ENCODE measurements at places on chromosomes 7 and 10.

DNA sequence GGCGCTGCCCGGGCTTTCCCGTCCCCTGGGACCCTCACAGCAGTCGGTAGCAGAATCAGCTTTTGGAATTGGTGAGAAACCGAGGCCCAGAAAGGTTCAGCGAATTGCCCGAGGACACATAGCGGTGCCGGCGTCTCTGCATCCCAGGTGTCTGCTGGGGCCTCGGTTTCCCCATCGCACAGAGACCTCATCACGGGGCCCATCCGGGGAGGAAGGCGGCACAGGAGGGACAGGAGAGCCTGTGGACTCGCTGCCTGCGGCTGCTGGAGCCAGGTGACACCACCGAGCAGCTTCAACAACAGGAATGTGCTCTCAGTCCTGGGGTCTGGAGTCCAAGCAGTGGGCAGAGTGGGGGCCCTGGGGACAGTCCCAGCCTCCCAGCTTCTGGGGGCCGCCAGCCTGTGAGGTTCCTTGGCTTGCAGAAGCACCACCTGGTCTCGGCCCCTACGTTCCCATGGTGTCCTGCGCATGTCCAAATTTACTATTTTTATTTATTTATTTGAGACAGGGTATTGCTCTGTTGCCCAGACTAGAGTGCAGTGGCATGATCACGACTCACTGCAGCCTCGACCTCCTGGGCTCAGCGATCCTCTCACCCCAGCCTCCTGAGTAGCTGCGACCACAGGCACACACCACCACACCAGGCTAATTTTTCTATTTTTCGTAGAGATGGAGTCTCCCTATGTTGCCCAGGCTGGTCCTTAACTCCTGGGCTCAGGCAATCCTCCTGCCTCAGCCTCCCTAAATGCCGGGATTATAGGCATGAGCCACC lies 539 bp upstream of the COX19 start:
- no peak for DNase-seq

GRCh38 chr7:70775570-70776156 lies 356.3 kb upstream of the GALNT17 start:
- no peak for DNase-seq

DNA sequence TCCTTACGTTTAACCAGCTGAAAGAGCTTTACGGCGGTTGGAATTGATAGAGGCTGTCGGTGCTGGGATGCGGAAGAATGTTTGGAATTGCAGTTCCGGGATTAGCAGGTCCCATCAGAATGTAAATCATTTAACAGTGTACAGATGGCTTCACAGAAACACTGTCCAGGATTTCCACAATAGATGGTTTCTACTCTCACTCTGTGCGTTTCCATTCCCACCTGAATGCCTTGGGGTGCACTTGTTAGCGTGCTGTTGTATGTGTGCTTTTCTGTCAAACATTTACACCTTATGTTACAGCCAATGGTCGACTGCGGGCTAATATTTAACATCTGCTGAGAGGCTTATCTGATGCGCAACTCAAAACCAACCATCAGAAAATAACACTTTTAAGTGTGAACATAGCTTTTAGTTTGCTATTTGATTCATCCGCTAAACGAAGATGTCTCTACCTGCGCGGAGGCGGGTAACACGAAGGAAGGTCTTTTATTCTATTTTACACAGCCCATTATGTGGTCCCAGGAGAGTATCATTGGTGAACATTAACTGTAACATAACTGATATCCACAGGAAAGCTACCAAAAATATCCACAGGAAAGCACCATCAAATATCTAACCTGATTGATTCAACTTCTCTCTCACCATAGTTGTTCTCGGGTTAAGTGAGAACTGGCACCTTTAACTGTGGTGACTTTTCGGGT lies 179.0 kb downstream of the PRPF18 start:
- no peak for DNase-seq

DNA sequence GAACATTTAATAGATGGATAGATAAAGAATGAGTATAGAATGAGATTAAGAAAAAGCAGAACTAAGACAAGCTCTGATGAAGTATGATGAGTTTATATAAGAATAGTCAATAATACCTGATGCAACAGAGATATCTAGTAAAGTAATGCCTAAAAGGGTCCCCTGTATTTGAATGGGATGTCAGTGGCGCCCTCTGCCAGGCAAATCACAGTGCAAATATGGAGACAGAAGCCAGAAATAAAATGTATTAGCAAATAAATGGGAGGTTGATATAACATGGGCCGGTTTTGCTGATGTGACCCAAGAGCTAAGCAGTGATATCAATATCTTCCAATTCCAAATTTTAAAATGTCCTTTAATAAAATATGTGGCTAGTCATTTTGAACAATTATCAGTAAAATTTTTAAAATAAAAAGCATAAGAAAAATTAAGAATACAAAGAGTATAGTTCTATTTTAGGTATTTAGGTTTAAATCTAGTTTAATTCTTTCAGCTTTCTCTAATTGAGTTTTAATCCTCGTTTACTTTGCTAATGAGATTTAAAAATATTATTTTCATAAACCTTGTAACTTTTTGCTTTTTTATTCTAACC lies 62.6 kb downstream of the ADK start:
- peak; percentile 22 for DNase-seq

- DNase-seq: no peak
These were observed 18.2 kb upstream of the C10orf53 start for GRCh38 chr10:49661140-49661856.

DNA sequence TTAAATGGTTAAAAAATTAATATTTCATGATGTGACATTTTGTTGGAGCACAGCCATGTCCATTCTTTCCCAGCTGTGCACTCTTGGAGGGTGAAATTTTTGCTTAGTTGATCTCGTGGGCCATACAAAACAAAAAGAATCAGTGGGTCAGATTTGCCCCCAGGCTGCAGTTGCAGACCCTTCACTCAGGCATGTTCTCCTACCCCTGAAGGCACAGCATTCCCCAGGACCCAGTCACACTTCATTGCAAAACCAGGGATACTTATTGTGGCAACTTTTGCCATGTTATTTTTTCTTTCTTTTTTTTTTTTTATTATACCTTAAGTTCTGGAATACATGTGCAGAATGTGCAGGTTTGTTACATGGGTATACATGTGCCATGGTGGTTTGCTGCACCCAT lies 6.0 kb downstream of the TAS2R40 start:
- no peak for DNase-seq

DNA sequence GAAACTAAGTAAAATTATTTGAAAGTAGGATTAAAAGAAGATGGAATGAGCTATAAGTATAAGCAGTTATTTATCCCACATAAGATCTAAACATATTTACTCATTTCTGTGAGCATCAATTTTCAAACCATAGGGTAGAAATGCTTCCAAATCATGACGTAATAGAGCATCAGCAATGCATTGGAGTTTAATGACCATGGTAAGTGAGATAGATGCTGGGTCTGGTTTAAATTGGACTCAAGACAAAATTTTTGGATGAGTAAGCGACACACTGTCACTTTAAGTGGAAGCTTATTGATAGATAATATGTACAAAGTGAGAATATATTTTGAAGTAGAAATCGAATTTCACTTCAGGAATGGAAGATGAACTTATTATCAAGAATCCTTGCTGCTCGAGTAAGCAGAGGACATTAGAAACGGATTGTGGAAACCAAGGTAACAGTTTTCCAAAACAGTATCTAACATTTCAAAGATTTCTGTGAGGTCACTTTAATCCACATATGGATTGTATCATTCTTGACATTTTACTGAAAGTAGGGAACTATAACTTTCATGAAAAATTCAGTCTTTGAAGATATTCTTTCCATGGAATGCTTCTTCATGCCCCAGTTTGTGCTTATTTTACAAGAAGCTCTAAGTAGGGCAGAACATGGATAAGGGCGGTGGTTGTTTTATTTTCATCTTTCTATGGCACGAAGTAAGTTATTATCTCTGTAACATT lies 85.8 kb downstream of the AGMO start:
- no peak for DNase-seq

DNA sequence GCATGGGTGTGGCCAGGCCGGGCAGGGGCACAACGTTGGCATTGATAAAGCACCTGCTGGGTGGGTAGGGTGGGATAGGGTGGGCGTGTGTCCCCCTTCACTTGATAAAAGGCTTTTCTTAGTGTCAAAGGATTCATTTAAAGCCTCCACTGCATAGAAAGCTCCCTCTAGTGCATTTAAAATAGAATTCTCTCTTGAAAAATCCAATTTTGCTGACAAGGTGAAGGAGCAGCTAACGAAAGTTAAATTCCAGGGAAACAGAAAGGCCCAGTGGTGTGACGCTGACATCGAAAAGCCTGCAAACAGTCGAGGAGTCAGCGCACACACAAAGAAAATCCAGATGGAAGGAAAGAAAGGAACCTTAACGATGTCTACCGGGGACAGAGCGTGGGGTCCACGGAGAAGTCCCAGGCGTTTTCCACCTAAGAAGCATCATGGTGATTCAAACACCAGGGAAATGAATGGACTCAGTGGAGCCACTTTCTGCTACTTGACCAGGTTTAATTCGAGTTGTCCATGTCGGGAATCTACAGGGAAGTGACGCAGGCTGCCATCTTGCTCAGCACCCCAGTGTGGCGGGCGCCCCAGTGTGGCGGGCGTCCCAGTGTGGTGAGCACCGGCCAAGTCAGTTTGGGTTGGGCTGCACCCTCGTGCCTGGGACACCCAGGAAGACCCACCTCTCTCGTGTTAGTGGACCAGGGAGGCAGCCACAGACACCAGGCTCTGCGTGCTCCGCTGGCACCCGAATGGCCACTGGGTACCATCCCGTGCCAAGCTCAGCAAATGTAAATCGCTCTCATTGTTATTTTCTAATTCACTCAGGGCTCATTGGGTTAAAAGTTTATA lies 217.8 kb downstream of the DNAJB6 start:
- no peak for DNase-seq

DNA sequence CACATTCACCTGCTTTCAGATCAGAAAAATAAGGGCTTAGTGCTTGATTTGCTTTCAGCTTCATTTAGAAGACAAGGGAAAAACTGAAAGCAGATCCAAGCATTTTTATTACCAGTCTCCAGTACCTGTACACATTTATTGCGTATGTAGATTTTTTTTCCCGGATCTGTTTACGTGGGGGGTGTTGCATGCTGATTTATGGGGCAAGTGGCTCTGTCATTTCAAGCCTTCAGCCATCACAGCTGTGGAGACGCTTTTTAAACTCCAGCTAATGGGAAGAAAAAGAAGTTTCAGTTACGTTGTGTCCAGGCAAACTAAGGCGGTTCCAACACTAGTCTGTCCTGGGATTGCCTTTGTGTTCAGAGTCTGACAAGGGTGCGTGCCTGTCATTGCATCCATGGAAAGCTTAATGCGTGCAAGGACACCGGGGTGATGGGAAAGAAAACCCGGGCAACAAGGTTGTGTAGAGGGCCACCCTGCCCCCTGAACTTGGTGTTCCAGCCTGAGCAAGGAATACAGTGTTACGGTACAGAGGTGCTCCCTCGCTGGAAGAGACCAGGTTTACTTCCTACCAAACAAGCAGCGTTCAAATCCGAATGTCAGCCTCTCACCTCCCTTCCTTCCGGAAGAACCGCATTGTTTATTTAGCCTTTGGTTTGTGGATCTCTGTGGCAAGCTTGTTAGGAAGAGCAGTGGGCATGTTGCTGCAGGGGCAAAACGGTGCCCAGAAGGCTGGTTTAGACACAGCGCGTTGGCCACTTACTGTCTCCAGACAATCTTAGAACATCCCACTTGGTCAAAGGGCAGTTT lies 128.2 kb downstream of the FGFR2 start:
- DNase-seq: no peak

DNA sequence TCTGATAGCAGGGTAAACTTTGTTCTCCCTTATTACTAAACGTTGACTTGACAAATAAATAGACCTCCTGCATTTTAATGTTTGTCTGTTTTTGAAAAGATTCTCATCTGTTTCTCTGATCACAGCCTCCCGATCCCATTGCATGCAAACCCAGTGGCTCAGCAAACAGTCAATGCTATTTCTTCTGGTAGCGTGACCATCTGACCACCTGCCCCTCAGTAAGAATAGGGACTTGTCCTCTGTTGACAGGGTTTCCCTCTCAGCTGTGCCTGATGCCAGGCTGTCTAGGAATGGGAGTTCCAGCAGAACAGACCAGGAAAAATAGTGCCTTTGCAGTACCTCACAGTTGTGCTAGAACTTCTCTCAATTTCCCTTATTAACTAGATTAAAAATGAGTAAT lies 40.7 kb upstream of the EBLN1 start:
- no peak for DNase-seq

- no peak for DNase-seq
These were observed 491.9 kb downstream of the PARD3 start for GRCh38 chr10:34323192-34323591.

DNA sequence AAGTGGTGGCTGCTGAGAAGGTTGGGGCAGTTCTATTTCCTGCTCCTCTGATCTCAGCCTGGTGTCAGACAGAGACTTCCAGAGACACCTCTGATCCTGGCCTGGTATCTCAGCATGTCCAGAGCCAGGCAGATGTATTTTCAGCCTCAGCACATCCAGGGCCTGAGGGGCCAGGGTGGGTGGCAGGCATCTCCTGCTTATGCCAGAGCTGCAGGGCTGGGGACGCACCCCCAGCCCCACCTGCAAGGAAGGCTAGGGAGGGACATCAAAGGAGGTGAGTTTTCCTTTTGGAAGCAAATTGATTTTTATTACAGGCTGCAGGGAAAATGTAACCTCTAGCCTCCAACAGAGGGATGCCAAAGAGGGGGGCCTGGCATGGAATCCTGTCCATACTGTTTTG lies 36.7 kb downstream of the CFAP46 start:
- DNase-seq: no peak
